AG09319 (cell line): ENCODE measurements at places on chromosomes 11 and 22.

DNA sequence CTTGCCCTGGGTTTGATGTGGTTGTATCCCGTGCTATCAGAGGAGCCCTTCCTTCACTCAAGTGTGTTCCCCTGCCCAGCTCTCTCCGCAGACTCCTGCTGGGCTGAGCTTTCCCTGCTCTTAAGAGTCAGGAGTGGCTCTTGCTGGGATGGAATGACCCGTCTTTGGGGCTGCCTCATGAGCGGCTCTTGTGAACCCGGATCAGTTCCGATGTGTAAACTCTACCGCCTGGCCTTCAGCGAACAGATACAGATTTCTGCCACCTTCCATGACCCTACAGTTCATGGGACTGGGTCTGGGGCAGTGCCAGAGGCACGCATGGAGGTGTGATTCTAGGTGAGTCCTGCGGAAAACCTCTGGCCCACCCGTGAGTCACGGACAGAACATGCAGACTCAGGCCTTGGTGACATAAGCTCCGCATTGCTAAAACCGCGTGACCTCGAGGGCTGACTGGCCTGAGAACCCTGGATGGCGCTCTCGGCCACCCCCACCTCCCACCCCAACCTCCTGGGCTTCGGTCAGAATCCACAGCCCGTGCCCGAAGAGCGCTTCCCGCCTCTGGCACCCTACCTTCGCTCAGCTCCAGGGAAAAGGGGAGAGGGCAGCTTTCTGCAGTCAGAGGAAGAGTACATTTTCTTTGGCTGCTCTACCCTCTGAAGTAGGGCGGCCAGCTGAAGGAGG lies 1.3 kb upstream of the ZBTB16 start:
- no peak for DNase-seq

DNA sequence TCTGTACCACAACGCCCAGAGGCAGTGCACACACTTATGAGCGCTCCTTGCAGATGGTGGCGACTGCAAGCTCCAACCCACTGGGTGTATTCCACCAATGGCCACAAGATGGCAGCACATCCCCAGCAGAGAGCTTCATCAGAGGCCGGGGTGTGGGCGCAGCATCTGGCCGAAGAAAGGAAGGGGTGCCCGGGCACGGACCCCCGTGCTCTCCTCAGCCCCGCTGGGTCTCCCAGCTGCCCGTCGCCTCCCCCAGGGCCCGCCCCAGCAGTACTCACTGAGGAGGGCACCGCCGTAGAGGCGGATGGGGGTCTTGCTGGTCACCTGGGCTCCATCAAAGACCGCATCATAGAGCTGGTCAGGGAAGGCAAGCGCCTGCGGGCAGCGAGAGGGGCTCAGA lies 14.2 kb downstream of the TP53I11 start:
- DNase-seq, result peak; percentile 46

- DNase-seq, result no peak
These were observed 5.9 kb downstream of the SLC17A6 start for GRCh38 chr11:22344081-22344480.

DNA sequence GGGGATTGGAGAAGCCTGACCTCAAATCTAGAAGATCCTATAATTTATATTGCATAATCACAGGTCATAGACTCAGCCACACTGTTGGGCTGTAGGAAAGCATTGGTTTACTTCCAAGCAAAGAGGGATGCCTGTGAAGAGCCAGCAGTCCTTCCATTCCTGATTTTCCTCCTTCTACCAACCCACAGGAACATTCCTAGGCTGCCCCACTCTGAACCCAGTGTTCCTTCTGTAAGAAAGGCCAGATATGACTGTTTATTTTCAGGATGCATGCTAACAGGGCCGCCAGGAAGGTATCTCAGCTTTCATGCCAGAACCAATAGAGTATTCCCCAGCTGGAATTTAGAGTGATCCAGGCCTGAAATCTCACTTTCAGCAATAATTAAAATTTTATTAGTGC lies 197.1 kb downstream of the ETS1 start:
- no peak for DNase-seq

DNA sequence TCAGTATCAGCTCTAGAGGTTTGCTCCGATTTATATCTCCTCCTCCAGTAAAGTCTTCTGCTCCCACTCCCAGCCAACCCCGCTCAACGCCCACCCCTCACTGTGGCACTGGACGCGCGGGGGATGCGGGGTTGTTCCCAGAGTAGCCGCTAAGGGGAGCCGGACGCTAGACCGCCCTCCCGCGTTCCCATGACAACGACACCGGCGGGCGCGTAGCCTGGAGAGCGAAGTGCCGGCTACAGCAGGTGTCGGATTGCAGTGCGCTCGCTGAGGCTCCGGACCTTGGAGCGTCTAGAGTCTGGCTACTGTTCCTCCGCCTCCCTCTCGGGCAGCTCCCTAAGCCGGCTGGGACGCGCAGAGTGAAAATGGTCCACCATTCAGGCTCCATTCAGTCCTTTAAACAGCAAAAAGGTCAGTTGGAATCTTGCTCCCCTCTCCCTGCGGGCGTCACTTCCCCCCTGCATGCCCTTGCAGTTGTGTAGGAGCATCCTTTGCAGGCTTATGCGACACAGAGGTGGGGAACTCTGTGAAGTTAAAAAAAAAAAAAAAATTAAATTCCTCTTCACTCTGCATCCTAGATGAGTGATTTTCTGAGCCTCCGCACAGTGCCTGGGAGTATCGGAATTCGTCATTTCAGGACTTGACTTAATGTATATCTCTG lies at the start of gene ANO3:
Gene ANO3 (plus strand): TSS at position 220 of the 661 bp plus-strand sequence. CDS start 146 bp downstream, at position 366.
- DNase-seq, result peak; percentile 65

GRCh38 chr22:48778308-48779195 lies 1049.1 kb downstream of the BRD1 start:
- DNase-seq, result no peak

- DNase-seq, result no peak
These were observed 11.4 kb downstream of the BCL9L start for GRCh38 chr11:118914178-118914918.

DNA sequence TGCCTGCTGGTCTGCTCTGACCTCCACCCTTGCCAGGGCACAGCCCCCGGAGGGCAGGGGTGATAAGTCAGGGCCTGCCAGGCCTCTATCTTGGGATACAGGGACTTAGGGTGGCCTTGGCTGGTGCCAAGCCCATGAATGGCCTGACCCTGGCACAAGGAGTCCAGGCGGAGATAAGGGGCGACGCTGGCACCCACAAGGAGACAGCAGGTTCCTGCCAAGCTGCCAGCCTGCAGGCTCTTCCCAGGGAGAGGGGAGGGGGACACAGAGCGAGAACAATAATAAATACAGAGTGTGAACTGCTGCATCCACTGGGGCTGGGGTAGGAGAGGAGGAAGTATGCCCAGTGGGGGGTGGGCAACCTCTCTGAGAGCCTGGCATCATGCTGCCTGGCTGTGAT lies 978 bp downstream of the CSDC2 start:
- DNase-seq, result no peak

GRCh38 chr11:17840101-17840548 lies 105.5 kb downstream of the KCNC1 start:
- no peak for DNase-seq

DNA sequence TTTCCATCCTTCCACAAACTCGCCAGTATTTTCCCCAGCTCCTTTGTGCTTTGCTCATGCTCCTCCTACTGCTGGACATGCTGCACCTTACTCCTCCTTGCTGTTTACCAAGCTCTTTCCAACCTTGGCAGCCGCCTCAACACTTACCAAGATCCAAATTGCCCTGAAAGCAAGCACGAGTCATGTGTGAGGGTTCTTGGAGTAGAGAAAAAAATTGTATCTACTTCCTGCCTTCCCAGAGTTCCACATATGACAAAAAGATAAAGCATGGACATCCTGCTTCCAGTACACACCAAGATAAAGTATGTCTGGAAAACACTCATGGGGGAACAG lies 767.5 kb downstream of the NTM start:
- no peak for DNase-seq

GRCh38 chr22:19536564-19536963 lies 12.4 kb upstream of the CLDN5 start:
- DNase-seq, result no peak

GRCh38 chr22:45212992-45213751 lies 27.5 kb downstream of the KIAA0930 start:
- DNase-seq, result no peak

GRCh38 chr11:104339380-104339831 lies 175.5 kb upstream of the PDGFD start:
- DNase-seq, result no peak

DNA sequence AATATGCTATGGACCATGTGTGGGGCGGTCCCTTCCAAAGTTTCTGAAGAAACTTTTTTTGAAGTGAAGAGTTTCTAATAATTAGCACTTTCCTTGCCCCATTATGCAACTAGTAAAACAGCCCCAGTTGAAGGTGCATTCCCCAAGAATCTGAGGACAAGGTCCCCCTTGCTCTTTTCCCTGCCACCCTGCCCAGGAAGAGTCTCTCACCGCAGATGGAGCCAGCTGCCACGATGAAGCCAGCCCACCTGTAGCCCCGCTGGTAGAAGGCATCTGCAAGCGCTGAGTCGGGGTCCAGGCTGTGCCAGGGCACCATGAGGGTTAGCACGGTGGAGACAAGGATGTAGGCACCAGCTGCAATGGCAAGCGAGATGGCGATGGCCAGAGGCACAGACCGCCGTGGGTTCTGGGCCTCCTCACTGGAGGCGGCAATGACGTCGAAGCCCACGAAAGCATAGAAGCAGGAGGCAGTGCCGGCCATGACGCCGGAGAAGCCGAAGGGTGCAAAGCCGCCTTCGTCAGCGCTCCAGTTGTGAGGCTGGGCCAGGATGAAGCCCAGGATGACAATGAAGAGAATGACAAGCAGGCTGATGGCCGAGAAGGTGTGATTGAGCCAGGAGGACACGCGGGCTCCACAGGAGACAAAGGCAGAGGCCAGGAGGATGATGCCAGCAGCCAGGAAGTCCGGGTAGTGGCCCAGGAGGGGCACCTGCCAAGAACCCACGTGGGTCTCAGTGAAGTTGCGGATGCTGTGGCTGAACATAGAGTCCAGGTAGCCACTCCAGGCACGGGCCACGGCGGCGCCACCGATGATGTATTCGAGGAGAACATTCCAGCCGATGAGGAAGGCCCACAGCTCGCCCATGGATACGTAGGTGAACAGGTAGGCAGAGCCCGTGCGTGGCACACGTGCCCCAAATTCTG lies 1.5 kb downstream of the SLC7A4 start:
- DNase-seq, result no peak

DNA sequence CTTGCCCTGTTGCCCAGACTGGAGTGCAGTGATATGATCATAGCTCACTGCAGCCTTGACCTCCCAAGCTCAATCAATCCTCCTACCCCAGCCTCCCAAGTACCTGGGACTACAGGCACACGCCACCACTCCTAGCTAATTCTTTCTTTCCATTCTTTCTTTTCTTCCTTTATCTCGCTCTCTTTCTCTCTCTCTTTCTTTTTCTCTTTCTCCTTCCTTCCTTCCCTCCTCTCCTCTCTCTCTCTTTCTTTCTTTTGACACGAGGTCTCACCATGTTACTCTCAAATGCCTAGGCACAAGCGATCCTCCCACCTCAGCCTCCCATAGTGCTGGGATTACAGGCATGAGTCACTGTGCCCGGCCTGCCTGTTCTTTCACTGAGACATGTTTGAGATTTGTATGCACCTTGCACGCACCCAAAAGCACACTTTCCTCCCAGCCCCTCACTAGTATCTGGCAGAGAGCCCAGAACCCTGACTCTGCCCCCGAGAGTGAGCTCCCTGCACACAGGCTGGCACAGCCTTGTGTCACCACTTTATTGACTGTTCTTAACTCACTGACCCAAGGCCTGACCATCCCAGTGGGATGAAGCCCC lies 56.8 kb downstream of the CD6 start:
- no peak for DNase-seq

- DNase-seq, result no peak
These were observed 83.7 kb downstream of the STIM1 start for GRCh38 chr11:3939211-3939610.

DNA sequence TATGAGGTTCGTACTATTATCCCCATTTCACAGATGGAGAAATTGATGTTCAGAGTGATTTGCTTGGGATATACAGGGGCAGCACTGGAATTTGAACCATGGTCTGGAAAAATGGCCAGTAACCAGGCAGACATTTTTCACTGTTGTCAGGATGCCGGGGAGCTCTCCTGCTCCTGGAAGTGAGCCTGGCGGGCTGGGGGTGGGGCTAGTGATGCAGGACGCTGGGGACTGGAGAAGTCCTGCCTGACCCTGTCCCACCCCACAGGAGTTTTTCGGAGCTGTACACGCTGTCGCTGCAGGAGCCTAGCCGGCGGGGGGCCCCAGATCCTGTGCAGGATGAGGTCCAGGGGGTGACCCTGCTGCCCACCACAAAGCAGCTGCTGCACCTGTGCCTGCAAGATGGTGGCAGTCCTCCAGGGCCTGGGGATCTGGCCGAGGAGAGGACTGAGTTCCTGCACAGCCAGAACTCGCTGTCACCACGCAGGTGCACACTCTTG lies 11.1 kb downstream of the SIPA1 start:
- DNase-seq, result no peak

GRCh38 chr11:102927624-102927990 lies 27.9 kb downstream of the MMP13 start:
- no peak for DNase-seq

DNA sequence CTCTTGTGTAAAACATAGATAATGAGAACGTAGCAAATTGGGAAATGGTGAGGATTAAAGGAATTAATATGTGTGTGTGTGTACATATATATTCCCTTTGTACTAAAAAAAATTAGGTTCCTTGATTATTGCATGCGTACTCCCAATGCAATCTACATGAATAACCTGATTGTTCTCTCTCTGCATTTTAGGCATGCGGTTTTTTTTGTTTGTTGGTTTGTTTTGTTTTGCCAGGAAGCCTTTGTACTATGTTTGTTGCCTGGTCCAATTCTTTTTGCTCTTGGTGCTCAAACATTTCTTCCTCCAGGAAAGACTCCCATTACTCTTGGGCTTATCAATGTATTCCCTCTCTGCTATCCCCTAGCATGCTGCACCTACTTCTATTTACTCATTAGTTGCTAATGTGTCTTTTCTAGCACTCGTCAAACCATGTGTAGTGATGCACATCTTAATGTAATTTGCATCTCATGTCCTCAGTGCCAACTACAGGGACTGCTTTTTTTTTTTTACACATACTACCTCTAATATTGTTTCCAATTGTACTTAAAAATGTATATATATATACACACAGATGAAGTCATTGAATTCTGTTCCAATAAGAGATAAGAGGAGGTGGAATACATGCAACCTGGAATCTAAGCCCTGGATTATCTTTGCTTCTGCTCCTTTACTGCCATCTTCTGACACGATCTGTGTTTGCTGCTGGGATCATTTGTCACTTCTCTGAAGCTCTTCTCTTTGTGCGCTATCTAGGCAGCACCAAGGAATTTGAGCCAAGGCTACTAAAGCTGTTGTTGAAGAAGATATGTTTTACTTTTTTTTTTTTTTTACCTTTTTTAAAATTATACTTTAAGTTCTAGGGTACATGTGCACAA lies 197.2 kb upstream of the ANO3 start:
- no peak for DNase-seq

- no peak for DNase-seq
These were observed 32.7 kb upstream of the PACSIN2 start for GRCh38 chr22:43047605-43048004.

- DNase-seq, result no peak
These were observed 45.3 kb upstream of the GCAT start for GRCh38 chr22:37762389-37762836.

GRCh38 chr11:848380-848931 lies 5.8 kb downstream of the TSPAN4 start:
- DNase-seq, result no peak
